ENCODE measurements at places on chromosomes 6 and 20.

GRCh38 chr20:58223358-58223941 lies 5.0 kb downstream of the ANKRD60 start:
- no peak for DNase-seq

GRCh38 chr6:43878823-43879495 lies 108.9 kb downstream of the VEGFA start:
- DNase-seq, result no peak

- no peak for DNase-seq
These were observed 217.2 kb upstream of the FOXA2 start for GRCh38 chr20:22801528-22801927.

DNA sequence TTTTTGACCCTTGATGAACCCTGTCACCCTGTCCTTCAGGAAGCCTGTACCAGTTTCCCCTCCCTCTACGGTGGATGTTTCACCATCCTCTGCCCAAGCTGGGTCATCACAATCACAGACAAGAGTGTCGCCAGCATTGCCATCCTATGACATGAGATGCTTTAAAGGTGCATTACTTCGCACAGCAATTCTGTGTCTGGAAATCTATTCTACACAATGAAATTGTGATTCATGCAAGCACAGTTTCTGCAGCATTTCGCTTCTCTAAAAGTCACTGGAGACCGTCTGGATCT lies 2.5 kb upstream of the ULBP2 start:
- no peak for DNase-seq

DNA sequence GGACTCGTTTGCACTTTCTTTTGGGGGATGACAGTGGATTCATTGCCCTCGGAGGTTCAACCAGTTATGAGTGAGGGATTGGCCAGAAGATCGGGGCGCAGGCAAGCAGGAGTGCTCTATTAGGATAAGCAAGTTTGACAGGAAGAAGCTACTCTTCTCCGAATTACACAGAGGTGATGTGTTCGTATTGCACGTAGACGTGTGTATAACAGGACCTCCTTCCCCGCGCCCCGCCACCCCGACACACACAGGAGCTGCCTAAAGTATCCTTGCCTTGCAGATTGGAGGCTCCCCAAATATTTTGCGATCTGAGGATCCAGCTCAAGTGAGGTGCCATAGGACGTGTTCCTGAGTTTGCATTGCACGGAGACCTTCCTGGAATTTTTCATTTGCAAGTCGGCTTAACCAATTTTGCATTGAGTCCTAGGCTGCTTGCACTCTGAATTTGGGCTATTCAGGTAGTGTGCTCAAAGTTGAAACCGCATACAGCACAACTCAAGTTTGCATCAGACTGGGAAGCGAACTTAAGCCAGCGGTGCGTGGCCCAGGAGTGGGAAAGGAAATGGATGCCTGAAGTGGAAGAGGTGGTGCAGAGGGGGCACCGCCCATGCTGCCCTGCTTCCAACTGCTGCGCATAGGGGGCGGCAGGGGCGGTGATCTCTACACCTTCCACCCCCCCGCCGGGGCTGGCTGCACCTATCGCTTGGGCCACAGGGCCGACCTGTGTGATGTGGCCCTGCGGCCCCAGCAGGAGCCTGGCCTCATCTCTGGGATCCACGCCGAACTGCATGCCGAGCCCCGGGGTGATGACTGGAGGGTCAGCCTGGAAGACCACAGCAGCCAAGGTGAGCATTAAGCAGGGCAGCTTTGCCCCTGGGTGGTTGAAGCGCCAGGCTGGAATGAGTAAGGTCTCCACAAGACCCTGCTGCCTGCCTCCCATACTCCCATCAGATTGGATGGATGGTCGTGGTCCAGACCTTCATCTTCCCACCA lies 770 bp downstream of the TCF19 start:
- no peak for DNase-seq

- DNase-seq, result no peak
These were observed 265.8 kb upstream of the PLCB4 start for GRCh38 chr20:8803065-8803464.

DNA sequence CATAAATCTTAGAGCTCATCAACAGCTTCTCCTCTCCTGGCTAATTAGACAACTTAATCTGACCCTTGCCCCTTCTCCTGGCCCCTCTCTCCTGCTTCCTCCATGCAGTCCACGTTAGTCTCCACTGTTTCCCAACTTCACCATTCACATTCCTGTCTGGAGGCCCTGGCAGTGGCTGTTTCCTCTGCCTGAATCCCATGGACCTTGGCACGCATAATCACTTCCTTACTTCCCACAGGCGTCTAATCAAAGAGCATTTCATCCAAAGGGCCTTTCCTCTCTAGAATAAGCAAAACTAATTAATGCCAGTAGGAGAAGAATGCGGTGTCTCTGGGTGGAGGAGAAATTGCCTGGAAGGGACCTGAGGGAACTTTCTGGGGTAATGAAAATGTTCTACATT lies 16.4 kb upstream of the XRN2 start:
- no peak for DNase-seq

- DNase-seq, result peak; percentile 34
These were observed 9.6 kb downstream of the IGF2R start for GRCh38 chr6:159978291-159979135.

DNA sequence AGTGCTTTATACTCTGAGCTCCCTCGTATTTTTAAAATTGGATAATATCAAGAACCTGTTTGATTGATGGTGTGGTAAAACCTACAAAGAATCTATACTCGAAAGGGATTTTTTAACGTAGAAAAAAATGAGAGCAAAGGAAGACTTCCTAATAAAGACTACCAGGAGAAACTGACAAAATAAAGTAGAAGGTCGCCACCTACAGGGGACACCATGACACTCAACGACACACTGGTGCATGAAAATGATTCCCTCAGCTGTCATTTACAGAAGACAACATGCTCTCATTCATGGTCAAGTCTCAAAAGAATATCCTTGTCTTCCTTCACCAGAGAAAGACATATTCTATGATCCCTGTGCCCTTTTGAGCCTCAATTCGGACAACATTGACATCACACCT lies 10.1 kb upstream of the NHSL1 start:
- peak; percentile 20 for DNase-seq

GRCh38 chr20:41275301-41275731 lies 42.2 kb downstream of the ZHX3 start:
- no peak for DNase-seq

GRCh38 chr20:37379967-37380828 lies 34.3 kb downstream of the SRC start:
- DNase-seq, result no peak

DNA sequence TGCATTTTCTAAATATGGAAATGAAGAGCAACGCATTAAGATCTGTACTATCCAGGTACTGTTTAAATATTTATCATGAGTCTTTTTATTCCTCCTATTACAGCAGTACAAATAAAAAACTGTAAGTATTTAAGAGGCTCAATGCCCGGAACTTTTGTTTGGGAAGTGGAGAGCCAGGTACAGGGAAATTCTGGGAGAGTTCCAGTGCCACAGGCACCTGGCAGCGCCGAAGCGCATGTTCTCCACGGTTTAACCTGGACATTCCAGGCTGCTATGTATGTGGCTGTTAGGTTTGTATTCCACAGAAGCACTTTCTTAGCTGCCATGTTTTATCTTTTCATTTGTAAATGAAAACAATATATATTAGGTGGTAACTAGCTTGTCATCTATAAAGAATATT lies 81.7 kb downstream of the PREP start:
- no peak for DNase-seq

DNA sequence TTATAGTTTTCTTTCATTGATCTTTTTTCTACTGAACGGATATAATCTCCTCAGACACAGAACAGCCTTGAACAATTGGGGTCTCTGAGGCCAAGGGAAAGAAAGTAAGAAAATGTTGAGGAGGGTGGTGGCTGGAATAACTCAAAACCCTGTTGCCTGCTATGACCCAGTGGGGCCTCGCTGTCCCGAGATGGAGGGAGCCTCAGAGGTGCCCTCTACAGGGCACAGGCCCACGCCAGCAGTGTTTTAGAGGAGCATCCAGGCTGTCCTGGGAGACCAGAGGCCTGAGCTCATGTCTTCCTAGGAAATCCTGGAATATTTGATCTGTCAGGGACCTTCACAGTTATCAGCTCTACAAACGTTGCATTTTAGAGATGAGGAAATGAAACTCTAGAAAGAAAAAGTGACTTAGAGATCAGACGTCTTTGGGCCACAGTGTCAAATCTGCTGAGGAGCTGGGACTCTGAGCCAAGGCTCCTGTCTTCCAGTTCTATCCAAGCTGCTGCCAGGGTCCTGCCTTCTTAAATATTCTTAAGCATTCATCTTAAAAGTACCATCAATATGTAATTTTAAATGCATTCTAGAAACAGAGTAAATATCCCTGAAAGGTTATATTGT lies 26.3 kb downstream of the ALDH5A1 start:
- DNase-seq, result peak; percentile 3

DNA sequence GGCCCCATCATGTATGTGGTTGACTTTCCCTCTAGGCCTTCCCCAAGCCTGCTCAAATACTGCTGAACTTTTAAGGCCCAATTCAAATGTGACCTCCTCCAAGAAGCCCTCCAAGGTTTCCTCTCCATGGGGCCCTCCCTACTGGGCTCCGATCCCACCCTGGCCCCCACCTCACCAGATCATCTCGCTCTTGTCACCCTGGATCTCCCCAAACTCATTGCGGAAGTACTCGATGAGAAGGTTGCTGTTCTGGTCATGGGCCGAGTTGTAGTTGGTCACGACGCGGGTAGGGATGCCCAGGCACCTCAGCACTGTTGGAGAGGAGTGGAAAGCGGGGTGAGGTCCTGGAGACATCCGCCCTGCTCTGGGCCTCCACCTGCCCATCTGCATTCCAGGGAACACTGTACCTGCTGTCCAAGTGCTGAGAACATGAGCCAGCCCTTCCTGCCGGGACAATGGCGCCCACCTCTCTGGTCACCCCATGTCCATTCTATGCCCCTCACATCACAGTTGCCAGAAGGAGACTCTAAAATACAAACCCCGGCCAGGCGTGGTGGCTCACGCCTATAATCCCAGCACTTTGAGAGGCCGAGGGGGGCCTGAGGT lies 23.1 kb downstream of the TGM2 start:
- DNase-seq, result no peak

Data from stimulated activated CD4-positive, alpha-beta T cell treated with anti-CD3 and anti-CD28 coated beads, Interleukin-12 subunit alpha, Interleukin-12 subunit beta, amount 100 ng/mL, for 24 hours (primary cell).